NCI-H1105 treated with DMSO at 0.1 percent for 48 hours (cell line): ENCODE measurements at places on chromosomes 11 and 22.

DNA sequence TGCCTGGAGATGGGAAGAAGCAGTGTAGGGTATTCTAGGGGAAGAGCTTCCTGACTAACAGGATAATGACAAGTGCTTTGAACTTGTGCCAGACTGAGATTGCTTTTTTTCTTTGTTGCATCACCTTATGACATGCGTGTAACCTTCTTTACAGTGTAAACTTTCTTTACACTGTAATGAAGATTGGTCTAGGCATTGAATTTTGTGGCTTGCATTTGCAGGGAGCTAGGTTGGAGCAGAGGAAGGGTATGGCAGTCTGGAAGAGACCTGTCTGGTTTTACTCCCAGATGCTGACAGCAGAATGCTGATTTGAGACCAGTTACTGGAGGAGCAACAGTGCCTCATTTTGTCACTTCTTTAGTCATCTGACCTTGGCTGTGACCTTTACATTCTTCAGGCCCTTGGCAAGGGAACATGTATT is 5.6 kb downstream of the DDB2 start:
- DNase-seq, result no peak

DNA sequence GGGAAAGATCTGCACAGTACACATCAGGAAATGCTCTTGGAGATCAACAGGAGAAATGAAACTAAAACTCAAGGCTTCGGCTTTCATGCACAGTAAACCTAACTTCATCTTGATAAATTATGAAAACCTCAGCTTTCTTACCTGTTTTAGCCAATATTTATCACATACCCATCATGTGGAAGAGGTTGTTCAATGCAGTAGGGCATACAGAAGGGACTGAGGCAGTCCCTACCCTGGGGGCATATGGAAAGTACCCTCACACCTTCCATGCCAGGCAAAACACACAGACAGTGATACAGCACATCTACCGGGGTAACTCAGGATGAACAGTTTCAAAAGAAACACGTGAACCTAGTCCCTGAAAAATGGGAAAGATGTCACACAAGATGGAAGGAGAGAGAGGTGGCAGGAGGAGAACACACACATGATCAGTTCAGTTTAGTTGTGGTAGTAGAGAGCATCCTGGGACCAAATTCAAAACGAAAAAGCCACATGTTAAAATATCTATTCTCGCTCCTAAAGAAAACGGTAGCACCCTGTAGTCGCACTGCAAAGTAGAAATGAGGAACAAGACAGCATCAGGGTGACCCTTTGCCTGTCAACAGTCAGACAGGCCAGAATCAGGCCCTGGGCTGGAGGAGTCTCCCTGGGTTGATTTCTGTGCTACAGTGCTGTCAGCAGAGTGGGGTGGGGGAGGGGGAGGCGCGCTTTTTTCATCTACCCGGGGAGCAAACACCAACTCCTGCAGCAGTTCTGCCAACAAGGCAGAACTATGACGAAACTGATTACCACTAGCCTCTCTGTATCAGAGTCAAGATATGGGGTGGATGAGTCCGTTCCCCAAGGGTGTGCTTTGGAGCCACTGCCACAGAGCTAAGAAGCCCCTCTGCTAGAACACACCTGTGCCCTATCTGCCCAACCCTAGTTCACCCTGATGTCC is 1.3 kb downstream of the HIRA start:
- DNase-seq, result no peak

DNA sequence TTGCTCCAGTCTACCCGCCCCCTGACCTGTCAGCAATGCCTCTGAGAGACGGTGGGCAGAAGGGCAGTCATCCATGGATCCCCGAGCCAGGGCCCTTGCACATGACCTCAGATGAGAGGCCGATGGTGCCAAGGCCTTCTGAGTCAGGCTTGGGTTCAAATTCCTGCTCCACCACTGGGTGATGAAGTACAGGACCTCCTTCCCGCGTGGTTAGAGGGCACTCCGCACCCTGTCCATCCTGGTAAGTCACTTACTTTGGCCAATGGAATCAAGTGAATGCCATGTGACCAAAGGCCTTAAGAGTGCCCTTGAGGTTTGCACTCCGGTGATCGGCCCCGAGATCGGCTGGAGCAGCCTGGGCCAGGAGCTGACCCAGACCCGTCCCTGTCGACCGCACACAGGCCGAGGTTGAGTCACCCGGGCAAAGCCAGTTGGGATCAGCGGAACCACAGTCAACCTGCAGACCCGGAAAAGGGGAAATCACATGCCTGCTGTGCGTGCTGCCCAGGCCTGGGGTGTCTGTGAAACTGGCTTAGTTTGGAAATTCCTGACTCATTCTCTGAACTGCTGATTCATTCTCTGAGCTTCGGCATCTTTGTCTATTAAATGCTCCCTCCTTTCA is 48.9 kb downstream of the RTL6 start:
- DNase-seq, result no peak

DNA sequence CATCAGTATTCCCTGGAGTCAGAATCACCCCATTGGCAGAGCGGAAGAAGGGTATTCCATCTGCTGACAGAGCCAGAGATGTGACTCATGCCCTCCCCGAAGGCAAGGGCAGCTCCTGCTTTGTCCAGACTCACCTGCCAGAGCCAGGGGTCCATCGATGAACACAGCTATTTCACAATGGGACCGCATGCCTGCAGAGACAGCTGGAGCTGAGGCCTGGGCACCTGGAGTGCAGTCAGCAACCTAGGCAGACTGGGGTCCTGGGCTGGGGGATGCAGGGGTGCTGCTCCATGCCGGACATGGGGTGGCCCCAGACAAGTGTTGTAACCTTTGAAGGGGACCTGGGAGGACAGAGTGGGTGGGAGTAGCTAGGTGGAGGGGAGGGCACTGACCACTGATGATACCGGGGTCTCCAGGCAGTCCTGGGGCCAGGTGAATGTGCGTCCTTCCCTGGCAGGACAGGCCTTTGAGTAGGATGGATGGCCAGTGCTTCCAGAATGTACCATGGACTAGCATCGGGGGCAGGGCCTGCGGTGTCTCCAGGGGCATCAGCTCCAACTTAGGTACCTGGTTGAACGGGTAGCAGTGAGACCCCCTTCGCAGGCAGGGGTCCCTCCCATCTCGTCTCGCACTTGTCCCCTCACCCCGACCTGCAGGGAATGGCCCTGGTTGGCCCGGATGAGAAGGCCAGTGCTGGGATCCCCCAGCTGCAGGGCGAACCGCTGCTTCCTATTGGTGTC is 1.7 kb downstream of the TRPT1 start:
- no peak for DNase-seq
